ENCODE measurements at places on chromosomes 16 and 17.
A peak's percentile ranks its signal among the peaks of the same experiment; 100 is the strongest.

- DNase-seq, result no peak
These were observed 1.7 kb downstream of the KRT222 start for GRCh38 chr17:40663252-40663651.

DNA sequence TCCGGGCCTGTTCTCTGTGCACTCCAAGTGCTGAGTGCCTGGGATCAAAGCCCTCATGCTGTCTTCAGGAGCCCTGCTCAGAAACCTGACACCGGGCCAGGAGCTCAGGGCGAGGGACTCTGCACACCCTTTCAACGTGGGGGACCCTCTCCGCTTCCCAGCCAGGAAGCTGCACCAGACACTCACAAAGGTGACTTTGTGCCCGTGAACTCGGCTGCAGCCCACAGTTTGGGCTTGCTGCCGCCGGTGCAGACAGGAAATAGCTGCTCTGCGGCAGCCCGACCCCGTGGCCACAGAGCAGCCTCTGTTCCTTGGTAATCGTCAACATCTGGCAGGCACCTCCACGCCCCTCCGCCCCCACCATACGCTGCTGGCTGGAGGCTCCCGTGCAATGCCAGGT lies 93.4 kb upstream of the METRNL start:
- DNase-seq, result peak; percentile 38

DNA sequence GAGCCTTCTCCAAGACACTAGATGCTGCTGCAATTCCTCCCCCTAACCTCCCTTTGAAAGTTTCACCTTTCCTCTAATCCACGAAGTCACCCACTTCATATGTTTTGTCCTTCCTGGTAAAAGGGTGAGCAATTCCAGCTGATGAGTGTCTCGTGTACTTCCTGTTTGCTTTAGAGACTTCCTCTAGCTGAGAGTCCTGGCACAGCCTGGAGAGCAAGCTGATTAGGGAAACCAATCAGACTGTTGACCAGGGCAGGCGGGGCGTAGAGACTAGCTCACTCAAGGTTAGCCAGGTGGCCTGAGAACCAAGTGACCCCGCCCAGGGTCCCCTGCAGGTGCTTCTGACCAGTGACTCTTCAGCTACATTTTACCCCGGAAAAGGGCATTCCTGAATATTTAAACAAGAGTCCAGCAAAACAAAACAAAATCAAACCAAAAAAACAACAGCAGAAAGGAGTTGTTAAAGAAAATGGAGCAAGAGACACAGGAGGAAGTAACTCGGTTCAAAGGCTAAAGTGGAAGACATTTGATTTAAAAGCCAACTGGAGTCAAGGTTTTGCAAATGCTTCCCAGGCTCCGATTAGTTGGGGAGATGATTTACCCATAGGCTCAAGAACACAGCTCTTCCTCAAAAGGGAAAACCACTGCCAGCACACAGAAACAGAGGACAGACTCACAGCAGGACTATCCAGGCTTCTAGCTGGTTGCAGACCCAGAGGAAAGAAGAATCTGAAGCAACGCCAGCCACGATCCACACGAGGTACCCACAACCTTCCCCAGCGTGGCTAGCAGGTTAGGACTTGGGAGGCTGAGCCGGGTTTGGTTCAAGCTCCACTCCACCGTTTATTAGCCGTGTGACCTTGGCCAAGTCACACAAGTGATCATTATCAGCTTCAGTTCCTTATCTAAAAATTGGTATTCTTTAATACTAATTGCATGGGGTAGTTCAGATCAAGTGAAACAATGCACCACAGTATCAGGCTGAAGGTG lies 13.4 kb downstream of the HSPB9 start:
- DNase-seq, result no peak

- no peak for DNase-seq
These were observed 61.5 kb downstream of the CCT6B start for GRCh38 chr17:34899643-34900291.

DNA sequence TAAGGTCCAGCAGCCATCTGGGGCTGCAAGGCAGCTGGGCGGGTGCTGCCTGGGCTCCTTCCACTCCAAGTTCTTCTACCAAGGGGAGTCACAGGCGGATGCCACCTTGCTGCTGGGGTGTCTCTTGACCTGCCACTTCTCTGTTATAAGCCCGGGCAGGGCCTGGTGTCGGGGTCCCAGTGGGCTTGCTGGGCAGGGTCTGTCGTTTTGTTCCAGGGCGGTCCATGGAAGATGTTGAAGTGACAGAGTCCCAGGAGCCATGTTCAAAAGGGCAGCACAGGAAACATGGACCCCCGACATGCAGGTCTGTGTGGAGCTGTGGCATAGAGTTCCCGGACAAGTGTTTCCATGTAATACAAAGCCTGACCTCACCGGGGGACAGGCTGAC lies 91.1 kb downstream of the TNFRSF13B start:
- no peak for DNase-seq

- no peak for DNase-seq
These were observed 1.1 kb downstream of the ATP2A1 start for GRCh38 chr16:28879261-28879840.

GRCh38 chr17:39167476-39167875 lies 1.5 kb upstream of the ARL5C start:
- DNase-seq, result no peak

GRCh38 chr17:38464723-38465390 lies 36.6 kb downstream of the ARHGAP23 start:
- no peak for DNase-seq

GRCh38 chr17:6627019-6627418 lies 13.5 kb downstream of the KIAA0753 start:
- DNase-seq, result no peak

DNA sequence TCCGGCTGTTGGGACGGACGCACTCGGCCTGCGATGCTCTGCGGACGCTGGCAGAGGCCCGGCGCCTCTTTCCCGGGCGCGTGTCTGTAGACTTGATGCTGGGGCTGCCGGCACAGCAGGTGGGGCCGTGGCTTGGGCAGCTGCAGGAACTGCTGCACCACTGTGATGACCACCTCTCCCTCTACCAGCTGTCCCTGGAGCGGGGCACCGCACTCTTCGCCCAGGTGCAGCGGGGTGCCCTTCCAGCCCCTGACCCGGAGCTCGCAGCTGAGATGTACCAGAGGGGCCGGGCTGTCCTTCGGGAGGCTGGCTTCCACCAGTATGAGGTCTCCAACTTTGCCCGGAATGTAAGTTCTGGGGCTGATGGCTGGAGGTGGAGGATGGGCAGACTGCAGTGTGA lies 3.5 kb downstream of the RSAD1 start:
- no peak for DNase-seq

GRCh38 chr17:83057793-83058265 lies 21.6 kb upstream of the METRNL start:
- DNase-seq, result peak; percentile 1

DNA sequence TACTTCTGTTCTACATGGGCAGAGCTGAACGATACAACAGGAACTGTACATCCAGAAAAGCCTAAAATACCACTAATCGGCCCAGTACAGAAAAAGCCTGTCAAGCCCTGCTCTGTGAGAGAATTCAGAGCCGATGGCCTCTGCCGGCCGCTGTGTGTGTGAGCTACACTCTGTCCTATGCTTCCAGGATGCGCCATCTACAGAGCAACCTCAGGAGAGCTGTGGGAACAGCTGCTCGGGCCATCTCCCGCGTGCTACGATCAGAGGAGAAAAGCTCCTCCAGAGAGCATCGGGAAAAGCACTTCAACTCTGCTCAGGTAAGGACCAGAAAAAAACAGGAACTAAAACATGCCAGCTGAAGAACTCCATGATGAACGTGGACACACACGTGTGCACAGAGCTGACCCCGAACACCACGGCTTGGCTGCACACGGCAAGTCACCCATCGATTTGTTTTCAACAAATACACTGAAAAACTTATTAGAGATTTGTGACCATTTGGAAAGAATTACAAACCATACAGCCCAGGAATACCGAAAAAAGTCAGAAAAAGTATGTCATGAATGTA lies 115.9 kb downstream of the ANKRD11 start:
- no peak for DNase-seq

DNA sequence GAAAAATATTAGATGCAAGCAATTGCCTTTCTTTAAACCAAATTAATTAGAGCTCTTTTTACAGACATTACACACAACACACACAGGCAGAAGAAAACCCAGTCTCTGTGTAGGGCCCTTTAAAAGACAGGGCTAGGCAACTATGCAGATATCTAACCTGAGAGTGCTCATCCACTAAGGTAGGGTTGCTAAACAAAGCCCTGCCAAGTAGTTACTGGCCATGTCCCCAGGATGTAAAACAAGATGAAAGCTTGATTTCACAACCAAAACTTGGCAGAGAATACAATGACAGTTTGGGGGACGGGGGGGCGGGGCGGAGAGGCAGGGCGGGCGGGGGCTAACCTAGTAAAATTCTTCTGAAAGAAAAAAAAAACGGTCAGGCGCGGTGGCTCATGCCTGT lies 669.0 kb upstream of the CA10 start:
- DNase-seq, result no peak

- no peak for DNase-seq
These were observed 608.0 kb upstream of the CDH8 start for GRCh38 chr16:62644030-62644812.

- no peak for DNase-seq
These were observed 39.1 kb downstream of the ASPA start for GRCh38 chr17:3514873-3515272.

DNA sequence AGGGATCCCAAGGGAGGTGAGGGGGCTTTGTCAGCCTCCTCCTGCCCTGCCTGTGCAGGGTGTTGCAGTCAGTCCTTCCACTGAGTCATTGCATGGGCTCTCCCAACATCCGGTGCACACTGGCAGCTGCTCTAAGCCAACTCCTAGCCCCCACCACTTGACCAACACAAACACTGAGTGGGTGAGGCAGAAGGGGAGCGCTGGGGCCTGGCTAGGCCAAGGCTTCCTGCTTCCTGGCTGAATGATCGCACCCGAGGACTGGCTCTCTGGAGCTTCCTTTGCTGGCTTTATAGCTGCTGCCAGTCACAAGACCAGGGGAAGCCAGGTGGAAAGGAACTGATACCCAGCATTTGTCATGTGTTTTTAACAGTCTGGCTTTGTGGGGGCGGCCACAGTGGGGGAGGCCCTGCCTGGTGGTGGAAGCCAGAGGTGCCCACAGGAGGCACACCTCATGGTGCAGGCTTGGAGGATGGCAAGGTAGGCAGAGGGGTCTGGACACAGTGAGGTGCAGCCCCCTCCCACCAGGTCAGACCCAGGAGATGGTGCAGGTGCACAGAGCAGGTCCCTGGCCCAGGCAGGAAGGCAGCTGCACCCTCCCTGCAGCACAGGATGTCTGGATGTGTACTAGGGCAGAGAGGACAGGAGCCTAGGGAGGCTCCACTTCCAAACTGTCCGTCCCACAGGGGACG lies 6.8 kb downstream of the MPG start:
- DNase-seq, result peak; percentile 22

DNA sequence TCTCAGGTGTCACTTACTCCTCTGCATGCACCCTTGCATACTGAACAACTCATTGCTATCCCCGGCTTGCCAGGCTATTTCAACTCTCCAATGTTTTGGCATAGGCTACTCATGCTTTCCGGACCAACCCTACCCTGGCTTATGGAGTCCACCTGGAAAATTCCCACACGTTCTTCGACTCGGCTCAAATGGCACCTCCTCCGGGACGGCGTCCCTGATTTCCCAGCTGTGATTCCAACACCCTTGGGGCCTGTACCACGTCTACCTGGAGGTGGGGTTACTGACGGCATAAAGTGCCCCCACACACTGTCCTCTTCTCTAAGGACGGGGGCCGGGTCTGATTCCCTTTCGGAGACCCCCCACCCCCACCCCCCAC lies 498 bp downstream of the SMYD4 start:
- no peak for DNase-seq

DNA sequence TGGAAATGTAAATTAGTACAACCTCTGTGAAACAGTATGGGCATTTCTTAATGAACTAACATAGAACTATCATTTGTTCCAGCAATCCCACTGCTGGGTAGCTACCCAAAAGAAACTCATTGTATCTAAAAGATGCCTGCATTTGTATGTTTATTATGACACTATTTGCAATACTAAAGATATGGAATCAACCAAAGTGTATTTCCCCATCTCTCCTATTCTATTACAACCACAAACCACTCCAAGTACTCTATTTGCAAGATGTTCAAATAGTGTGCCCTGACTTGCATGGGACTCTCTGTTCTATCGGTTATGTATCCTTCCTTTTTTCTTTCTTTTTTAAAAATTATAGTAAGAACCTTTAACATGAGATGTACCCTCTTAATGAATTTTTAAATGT lies 845.2 kb downstream of the CDH11 start:
- DNase-seq, result no peak

DNA sequence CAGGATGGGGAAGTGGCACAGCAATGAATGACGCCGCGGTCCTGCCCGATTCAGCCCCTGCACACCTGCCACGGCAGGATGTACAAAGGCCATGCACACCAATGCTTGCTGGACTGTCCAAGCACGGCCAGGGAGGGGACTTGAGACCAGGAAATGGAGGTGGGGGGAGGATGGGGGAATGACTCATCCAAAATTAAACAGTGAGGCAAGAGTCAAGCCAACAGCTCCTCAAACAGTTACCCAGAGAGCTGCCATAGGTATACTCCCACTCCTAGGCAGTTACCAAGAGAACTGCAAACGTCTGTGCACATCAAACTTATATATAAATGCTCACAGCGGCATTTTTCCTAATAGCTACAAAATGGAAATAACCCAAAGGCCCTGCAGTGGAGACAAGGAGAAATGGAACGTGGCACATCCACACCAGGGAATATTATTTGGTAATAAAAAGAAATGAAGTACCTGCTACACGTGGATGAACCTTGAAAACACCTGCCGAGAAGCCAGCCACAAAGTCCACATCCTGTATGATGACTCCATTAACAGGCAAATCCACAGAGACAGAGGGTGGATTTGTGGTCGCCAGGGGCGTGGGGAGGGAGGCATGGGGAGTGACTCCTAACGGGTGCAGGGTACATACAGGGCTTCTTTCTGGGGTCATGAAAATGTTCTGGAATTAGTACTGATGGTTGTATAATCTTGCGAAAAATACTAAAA lies 54.1 kb downstream of the VAC14 start:
- no peak for DNase-seq

GRCh38 chr17:72795941-72796340 lies 296.5 kb downstream of the SLC39A11 start:
- DNase-seq, result no peak

DNA sequence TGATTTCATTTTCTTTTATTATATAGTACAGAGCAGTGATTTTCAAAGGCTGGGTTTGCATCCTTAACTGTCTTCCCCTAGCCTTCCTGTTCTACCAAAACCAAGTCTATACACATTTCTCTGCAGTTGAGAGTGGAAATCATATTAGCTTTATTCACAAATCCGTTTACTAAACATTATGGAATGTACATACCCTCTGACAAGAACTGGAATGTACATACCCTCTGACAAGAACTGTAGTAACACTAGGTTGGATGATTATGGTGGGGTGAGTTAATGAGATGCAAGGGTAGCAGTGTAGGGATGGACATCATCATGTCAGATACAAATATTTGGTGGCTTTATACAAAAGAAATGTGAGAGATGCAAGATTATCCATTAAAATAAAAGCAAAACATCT lies 154.8 kb downstream of the CYB561 start:
- DNase-seq, result no peak

DNA sequence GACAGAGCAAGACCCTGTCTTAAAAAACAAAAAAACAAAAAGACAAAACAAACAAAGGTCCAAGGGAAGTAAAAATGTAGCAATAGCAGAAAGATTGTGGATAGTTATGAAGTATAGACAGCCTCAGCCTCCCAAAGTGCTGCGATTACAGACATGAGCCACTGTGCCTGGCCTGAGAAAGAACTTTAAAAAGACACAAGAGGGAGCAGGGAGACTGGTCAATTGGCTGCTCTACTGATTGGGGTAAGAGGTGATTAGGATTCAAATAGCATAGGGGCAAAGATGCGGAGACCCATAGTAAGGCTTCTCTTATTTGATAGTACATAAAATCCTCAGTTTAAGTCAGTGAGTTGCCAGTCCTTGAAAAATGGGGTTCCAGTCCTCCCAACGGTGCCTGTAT lies 518.2 kb upstream of the GOT2 start:
- DNase-seq, result no peak

All from activated CD4-positive, alpha-beta T cell treated with anti-CD3 and anti-CD28 coated beads for 1 hour (primary cell).